ENCODE measurements at places on chromosomes 1 and 21. TPM values are rescaled to one million over a fixed set of nuclear protein-coding genes. Genes with fewer than 3 reads are reported as not detected.

- no peak for DNase-seq
Observed at GRCh38 chr1:232923739-232924386, 26.5 kb upstream of the NTPCR start.

GRCh38 chr1:119364640-119365039, 3.9 kb upstream of the HAO2 start:
- no peak for DNase-seq

- no peak for DNase-seq
Observed at GRCh38 chr1:224080115-224080774, 33.7 kb upstream of the FBXO28 start.

GRCh38 chr21:45836268-45836655, 145.3 kb upstream of the COL6A1 start:
- no peak for DNase-seq

Gene FAM110D
- 0.63 TPM for polyA plus RNA-seq

DNA sequence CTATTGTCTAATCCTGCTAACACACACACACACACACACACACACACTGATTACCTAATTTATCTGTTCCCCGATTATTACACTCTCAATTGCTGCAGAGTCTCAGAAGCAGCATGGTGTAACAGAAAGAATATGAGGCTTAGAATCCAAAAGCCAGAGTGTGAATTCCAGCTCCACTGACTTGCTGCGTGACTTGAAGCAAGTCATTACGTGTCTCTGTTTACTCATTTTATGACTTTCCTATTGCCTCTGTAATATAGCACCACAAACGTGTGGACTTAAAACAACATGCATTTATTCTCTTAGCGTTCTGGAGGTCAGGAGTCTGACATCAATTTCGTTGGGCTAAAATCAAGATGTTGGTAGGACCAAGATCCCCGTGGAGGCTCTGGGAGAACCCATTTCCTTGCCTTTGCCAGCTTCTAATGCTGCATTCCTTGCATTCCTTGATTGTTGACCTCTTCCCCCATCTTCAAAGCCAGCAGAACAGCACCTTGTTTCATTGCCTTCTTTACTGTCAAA, 55.9 kb upstream of the ATP5PO start:
- DNase-seq = no peak

Gene FGGY
- polyA plus RNA-seq = 26.6 TPM

Gene ARMH1
- 7.3 TPM for polyA plus RNA-seq

Gene SLC44A3
- 89.4 TPM for polyA plus RNA-seq

DNA sequence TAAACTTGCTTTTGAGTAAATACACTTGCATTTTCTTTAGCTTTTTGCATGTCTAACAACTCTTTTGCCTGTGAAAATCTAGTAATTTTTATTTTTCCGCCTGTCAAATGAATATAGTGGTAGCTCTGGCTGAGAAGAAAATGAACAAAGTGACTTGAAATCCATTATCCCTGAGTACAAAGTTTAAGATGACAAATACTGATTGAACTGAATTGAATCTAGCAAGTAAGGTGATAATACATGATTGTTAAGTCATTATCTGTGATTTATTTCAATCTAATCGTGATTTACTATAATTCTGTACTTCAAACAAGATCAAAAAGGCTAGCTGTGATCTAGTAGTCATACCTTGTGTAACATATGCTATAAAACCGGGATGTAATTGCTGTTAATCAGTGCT, 42.8 kb downstream of the CHRM3 start:
- DNase-seq = no peak

- no peak for DNase-seq
Observed at GRCh38 chr21:15775291-15775690, 45.5 kb downstream of the USP25 start.

DNA sequence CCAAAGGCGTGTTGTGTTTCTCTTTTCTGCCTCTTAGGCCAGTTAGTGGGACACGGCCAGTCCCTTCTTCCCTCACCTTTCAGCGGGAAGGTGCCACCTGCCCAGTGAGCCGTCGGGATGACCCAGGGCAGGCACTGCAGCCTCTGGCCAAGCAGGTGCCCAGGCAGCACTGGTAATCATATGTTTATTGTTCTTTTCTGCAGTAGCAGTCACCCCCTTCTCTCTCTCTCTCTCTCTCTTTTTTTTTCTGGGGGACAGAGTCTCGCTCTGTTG, 38.2 kb downstream of the CRYAA start:
- no peak for DNase-seq

GRCh38 chr1:9785406-9785805, 38.4 kb downstream of the CLSTN1 start:
- no peak for DNase-seq

Gene FNDC5
- 44.6 TPM for polyA plus RNA-seq

- no peak for DNase-seq
Observed at GRCh38 chr1:151809985-151810556, 4.9 kb upstream of the LINGO4 start.

DNA sequence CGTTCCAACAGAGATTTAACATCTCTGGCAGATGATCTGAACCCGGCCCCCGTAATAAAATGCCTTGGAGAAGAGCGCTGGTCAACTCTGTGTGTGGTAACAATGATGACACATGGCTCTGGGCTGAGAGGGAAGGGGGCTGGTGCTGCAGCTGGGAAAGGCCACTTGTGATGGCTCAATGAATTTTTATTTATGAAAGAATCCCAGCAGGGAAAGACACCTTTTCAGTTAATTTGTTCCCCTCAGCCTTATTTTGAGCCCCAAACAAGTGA, 59.4 kb downstream of the SYT6 start:
- no peak for DNase-seq

- no peak for DNase-seq
Observed at GRCh38 chr1:8412183-8412831, 94.4 kb downstream of the SLC45A1 start.

DNA sequence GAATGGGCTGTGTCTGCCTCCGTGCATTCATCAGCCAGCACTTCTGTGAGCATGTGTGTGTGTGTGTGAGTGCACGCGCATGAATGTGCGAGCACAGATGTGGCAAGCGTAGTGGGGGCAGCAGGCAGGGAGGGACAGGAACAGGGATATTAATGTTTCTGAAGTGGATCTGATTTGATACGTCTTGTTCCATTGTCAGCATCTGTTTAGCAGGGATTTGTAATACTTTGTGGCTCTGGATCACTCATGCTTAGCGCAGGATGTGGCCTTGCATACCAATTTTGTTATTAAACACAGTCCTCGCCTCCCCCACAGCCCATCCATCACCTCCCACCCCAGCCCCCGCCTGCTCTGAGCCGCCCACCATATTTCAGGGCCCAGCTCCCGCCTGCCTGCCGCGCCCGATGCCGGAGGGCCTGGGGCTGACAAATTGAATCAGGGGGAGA, 52.4 kb downstream of the TMEM53 start:
- DNase-seq = peak; percentile 59

- no peak for DNase-seq
Observed at GRCh38 chr21:18725653-18726052, 322.1 kb upstream of the TMPRSS15 start.

- DNase-seq = no peak
Observed at GRCh38 chr1:219650880-219651279, 38.0 kb upstream of the ZC3H11B start.

GRCh38 chr1:28494737-28495136, 11.1 kb upstream of the RCC1 start:
- no peak for DNase-seq

DNA sequence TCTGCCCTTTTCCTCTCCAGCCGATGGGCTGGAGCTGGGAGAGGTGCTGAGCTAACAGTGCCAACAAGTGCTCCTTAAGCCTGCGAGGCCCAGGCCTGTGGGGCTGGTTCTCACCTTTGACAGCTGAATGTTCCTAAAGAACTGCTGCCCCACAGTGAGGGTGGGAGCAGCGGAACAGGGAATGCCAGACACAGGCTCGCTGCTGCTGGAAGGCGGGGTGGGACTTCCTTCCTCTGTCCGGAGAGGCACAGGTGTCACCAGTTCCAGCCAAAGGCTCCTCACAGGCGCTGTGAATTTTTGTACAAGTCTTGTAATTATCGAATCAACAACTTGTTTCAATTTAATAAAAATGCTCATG, 47.1 kb downstream of the COQ8A start:
- no peak for DNase-seq

GRCh38 chr1:186717286-186717685, 37.1 kb upstream of the PTGS2 start:
- DNase-seq = no peak

Gene GBP5
- 0.28 TPM for polyA plus RNA-seq

DNA sequence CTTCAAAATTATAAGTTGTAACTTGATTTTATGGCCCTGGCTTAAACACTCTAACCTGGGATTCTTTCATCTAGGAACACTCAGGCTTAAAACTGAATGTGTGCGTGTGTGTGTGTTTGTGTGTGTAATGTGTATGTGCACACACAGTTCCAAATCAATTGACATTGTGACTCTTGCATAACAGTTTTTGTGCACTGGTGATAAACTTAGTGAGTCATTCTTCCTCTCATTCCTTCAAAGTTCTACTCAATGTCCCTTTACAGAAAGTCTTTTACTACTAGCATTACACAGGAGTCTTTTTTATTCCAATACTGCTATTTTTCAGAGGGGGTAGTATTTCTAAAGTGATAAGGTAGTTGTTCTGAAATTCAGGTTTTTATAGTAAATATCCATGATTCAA, 943.6 kb downstream of the KCNT2 start:
- no peak for DNase-seq

DNA sequence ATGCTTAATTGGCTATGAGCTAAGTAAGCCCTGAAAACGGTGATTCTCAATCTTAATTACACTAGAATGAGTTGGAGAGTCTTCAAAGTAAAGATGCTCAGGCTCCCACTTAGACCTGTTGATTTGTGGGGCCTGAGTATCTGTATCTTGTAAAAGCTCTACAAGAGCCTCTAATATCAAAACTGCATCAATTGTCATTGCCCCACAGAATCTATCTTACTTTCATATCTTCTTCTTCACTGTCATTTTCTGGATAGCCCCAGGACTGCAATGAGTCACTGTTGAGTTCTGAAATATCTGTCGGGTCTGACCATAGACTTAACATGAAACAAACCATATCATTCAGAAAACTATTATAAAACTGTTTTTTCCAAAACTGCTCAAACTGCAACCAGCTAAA, 102.8 kb upstream of the SERTAD4 start:
- DNase-seq = no peak

Gene CDC20
- 47.4 TPM for polyA plus RNA-seq

DNA sequence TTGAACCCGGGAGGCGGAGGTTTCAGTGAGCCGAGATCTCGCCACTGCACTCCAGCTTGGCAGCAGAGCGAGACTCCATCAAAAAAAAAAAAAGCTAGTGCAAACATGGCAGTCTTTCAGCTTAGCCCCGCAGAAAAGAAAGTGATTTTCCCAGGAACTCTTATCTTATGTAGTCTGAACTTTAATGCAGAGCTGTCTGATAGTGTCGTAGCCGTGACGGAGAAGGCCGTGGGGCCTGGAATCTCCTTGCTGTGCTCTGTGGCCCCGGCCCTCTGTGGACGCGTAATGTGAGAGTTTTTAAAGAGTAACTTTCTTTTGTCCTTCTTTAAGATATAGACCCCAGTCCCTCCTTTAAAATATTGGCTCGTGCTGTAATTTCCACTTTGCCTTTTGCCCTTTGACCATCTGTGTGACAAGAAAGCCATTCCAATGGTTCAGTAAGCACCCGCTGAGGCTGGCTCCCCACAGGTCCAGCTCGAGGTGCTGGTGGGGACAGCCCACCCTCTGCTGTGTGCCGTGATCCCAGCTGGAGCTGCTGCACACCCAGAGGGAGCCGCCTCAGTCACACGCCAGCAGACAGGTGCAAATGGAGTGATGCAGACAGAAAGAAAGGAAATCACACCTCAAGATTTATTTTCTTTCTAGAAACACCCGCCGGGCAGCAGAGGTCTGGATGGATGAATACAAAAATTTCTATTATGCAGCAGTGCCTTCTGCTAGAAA, 164.0 kb downstream of the PGBD5 start:
- no peak for DNase-seq

Gene AUNIP
- polyA plus RNA-seq = 3.4 TPM

Gene LCE2A
- not detected for polyA plus RNA-seq

DNA sequence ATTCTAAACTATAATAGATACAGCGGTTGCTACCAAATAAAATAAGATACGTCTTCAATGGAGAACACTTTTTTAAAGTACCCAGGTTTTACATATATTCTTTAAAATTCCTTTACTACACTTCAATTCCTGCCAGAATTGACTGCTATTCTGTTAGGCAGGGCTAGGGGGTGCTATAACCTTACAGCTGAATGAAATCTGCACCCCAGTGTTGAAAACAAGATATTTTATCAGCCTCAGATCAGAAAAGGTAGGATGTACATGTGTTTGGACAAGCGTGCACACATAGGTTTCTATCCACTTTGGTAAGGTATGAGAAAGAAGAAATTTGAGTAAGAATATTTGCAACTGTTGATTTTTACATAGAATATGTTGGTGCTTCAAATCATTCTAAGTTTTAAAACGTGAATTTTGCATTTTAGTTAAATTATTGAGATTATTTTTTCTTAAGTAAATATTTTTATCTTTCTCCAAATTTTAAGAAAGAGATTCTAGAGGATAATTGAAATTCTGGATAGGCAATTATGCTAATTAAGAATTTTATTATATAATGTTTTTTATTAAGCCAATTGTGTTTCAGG, 490.8 kb upstream of the ADGRL4 start:
- DNase-seq = peak; percentile 19

DNA sequence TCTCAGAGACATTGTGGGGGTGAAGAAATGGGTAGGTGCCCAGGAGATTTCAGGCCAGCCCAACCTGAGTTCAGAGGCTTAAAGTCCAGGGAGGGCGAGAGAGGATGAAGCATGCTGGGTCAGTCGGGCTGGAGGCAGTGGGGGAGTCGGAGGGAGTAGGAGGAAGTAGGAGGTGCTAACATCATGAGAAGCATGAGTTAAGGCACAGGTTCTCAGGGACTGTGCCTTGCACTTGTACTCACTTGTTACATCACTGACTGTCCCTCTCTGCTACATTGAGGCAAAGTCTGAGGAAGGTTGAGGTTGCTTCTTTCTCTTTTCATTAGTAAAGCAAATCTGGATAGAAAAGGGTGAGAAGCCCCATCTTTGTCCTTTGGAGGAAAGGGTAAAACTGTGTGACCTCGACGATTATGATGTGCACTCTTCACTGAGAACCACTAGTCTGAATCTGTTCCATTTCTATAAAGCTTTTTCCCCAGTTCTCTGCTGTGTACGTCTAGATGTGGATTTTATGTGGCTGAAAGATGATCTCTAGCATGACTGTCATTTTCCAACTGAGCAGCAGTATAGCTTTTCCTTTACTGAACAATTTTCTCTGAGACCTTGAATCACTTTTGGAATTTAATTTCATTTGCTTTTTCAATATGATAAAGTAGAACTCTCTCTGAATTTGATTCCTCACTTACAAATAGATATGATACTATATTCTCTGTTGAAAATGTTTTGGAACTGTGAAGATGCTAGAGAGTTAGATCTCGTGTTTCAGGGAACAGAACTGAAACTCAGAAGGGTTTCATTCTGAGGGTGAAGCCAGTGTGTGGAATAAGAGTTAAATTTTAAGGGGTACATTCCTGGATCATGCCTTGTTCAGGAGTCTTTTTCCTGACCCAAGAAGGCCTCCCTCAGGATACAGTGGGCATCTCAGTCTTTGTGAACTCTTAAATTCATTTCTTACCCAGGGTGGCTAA, 94.6 kb downstream of the FGGY start:
- no peak for DNase-seq

Gene FCRL5
- 0.17 TPM for polyA plus RNA-seq

Gene HEYL
- polyA plus RNA-seq = 20.6 TPM

Gene CLEC20A
- 0.30 TPM for polyA plus RNA-seq

- DNase-seq = no peak
Observed at GRCh38 chr1:91075233-91076135, 53.6 kb upstream of the ZNF644 start.

Gene RNF186
- 0.25 TPM for polyA plus RNA-seq
